ENCODE measurements at places on chromosomes 6 and 20.

- DNase-seq: no peak
Observed at GRCh38 chr20:24458436-24458835, 11.0 kb upstream of the SYNDIG1 start.

DNA sequence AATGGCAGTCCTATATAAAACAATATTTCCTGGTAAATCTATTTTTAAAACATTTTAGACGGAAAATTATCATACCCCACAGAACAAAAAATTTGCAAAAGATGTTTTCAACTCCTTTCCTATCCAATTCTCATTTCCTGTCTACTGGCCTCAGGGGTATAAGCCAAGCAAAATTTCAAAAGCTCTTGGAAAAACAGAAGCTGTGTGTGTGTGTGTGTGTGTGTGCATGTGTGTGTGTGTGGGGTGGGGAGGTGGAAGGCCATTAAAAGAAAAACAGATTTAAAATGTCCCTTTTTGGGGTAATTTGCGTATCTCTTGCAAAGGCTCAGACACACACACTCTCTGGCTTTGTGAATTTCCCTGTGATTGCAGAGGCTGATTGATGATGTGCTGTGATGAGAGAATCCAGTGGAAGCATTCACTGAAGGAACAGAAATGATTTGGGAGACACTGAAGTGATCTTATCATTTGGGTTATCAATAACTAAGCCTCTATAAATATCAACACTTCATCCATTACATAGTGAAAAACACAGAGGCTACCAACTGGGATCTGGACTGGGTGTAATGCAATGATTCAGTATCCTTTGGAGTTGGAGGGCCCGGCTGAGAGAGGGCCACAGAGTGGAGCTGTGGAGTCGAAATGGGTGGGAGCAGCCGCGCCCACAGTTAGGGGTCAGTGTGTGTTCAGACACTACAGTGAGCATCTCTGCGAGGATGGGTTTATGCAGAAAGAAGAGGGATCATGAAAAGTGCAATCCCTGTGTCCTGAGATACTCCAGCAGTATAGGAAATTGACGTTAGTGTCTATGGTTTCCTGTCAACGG is 106.8 kb upstream of the PREP start:
- DNase-seq: no peak

DNA sequence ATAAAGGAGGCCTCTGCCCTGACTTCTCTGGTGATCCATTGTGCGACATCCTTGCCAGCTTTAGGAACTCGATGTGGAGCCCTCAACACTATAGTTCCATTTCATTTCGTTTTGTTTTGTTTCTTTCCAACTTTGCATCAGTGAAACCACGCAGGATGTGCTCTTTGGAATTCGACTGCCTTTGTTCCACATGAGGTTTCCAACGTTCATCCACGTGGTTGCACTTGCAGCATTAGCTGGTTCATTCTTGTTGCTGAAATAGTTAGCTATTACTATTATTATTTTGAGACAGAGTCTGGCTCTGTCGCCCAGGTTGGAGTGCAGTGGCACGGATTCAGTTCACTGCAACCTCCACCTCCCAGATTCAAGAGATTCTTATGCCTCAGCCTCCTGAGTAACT is 61.3 kb upstream of the ZNFX1 start:
- no peak for DNase-seq

DNA sequence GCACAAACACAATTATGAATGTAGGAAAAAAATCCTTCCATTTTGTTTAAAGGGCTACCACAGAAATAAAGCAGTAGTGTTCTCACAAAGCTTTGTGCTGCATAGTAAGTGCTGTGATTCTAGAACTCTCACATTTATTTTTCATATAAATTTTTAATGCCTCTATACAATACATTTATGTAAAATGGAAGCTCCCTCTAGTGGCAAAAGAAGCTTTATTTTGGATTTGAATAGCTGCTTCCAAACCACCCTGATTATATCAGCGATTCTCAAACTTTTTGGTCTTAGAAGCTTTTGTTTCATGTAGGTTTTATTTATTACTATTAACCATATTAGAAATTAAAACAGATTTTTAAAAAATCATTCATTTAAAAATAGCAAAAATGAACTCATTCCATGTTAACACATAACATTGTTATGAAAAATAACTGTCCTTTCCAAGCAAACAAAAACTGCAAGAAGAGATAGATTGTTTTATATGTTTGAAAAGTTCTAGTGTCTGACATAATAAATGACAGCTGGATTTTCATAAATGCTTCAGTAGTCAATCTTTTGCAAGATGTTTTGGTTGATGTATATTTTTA is 38.4 kb downstream of the HS3ST5 start:
- DNase-seq: peak; percentile 38

GRCh38 chr6:43096451-43097097 is 20.5 kb downstream of the PTK7 start:
- no peak for DNase-seq

DNA sequence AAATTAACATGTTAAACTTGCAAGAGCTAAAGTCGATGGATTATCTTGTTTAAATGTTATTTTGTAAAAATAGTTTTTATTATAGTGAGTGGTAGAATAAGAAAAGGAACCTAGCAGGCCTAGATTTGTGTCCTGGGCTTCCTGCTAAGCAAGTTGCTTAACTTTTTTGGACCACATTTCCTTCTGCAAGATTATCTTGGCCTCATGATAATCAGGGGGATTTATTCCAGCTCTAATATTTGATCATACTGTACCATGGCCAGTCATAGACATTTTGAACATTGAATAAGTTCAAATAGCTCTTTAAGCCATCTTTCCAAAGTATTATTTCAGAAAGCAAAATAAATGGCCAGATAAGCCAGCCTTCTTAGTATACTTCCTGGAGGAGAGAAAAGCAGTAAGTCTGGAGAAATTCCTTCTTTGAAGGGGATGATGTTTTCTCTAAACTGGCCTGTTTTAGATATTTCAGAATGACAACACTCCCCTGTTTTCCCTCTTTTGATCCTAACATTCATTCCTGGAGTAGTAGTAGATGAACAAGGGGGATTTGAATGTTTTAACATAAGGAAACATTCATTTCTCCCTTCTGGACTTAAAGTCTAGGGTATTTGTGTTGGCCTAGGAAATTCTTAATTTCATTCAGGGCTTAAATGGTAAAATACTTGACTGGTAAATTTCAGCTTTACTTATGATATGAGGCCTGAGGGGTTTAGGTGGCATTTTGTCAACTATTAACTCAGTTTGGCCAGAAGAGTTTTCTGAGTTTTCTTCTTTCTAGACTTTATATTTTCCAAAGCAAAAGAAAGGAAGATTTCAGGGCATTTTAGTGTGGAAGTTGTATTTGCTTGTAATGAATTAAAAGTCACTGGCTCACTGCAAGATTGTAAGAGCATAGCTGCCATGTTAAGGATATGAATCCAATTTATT is 108.8 kb upstream of the SCGN start:
- DNase-seq: no peak

- no peak for DNase-seq
Observed at GRCh38 chr20:44570367-44570766, 12.0 kb upstream of the PKIG start.

- DNase-seq: no peak
Observed at GRCh38 chr6:63496361-63496804, 75.9 kb upstream of the LOC128125822 start.

DNA sequence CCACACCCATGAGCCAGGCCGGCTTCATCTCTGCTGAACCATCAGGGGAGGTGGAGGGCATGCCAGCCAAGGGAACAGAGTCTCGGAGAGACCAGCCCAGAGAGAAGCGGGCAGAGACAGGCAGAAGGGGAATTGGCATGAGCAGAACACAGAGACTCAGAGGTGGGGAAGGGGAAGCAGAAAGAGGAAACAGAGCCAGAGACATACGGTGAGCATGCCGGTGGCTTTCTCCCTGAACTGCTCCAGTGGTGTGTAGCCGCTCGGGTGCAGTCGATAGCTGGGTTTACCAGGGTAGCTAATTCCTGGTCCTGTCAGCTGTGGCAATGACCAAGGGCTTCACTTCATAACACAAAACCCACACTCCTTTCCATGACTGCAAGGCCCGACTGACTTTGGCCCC is 83.6 kb upstream of the CCDC167 start:
- DNase-seq: no peak

DNA sequence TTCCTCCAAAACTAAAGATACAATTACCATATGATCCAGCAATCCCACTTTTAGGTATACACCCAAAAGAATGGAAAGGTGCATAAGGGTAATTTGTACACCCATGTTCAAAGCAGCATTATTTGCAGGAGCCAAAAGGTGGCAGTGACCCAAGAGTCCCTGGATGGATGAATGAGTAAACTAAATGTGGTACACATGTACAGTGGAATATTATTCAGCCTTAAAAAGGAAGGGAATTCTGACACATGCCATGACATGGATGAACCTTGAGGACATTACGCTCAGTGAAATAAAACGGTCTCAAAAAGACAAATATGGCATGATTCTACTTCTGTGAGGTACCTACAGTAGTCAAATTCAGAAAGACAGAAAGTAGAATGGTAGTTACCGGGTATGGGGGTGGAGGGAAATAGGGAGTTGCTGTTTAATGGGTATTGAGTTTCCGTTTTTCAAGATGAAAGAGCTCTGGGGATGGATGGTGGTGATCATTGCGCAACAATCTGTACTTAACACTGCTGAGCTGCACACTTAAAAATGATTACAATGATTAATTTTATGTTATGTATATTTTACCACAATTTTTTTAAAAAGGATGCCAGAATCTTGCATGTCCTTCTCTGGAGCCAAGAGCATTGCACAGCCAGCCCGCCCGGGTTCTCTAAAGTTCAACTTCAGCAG is 518.9 kb upstream of the JARID2 start:
- DNase-seq: no peak

DNA sequence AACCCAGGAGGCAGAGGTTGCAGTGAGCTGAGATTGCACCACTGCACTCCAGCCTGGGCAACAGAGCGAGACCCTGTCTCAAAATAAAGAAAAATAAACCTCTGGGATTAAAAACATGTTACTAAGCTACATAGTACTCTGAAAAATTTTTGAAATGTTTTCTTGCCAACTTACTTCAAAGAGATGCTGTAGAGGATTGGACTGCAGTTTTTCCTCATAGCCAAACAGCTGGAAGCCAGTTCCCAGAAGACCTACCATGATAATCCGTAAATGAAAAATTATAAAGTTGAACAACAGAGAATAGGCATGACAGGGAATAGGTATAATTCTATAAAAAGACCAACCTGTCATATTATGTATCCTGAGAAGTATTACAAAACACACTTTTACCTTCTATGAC is 48.0 kb downstream of the RARS2 start:
- no peak for DNase-seq

DNA sequence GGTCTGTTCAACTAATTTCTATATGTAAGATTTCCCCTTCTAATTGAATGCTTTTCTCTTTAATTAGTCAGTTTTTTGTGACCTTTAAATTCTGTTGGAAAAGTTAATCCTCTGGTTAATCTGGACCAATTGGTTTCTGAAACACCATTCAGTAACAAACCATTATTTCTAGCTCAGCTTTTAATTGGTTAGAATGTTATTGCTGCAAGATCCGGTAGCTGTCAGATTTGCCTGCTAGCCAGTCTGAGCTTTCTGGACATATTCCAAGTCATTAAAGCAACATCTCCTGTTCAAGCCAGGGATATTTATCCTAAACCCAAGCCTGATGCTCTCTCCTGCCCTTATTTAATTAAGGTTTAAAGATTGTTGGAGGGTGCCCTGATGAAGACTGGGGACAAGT is 55.1 kb upstream of the FBXL4 start:
- no peak for DNase-seq

GRCh38 chr20:653110-653589 is at the start of gene SRXN1:
Gene SRXN1, minus strand, starts transcription at chr20:653200. Its CDS starts 15 bp downstream, at chr20:653185.
- peak; percentile 89 for DNase-seq

- DNase-seq: no peak
Observed at GRCh38 chr6:84469144-84469543, 241.7 kb upstream of the CEP162 start.

DNA sequence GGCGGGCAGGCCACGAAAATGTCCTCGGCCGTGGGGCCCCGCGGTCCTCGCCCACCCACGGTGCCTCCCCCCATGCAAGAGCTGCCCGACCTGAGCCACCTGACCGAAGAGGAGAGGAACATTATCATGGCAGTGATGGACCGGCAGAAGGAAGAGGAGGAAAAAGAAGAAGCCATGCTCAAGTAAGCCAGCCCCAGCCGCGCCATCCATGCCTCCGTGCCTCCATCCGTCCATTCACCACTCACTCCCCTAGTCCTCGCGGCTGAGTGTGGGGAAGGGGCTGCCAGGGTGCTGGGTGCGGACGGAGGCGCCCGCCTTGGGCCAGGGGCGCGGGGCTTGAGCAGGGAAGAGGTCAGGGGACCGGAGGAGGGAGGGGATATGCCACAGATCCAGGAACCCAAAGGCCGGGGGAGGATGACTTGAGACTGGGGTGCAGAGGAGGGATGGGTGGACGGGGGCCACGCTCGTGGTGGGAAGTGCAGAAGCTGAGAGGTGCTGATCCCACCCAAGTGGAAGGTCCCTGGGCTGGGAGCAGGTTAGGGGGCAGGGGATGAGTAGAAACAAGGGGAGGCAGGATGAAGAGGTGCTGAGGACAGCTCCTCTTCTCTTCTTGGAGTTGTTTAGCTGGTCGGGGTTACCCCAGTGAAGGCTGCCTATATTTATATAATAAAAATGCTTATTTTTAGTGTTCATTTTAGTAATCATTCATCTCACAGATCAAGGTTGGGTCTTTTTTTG is 825 bp downstream of the RIMS1 start:
- no peak for DNase-seq

DNA sequence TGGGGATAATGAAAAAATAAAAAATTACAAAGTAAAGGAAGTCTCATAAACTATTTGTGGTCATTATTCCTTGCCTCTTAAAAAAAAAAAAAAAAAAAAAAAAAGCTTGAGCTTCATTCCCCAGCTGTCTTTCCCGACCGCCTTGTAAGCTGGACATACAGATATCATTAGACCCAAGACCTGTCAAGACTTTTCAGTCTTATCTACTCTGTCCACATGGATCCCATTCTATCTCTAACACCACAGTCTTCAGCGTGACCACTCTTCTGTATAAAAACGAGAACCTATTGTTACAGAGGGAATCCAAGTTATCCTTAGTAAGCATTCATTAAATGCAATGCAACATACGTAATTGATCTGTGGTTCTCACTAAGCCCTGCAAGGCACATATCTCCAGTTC is 423.5 kb downstream of the MEI4 start:
- no peak for DNase-seq

DNA sequence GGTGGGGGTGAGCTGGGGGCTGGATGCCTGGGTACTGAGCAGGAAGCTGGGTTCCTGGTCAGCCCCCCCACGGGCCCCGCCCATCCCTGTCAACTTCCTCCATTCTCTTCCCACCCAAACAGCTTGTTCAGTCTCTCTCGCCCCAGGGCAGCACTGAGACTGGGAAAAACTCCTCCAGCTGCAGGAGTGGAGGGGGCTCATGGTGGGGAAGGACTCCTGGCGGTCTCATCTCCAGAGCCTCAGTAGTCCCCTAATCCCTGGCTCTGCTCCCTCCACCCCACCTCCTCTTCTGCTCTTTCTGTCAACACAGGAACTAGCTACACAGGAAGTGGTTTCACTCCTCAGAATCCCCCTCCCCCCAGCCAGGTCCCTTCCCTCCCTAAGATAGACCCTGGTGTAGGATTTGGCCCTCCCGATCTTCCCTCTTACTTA is at the start of gene GPSM3:
GPSM3 (minus strand) TSS at position 36 of the 432 bp plus-strand sequence. CDS start 130 bp downstream, outside the sequence.
- DNase-seq: peak; percentile 23

- DNase-seq: no peak
Observed at GRCh38 chr6:78551361-78551760, 316.0 kb upstream of the IRAK1BP1 start.
